Lower leg skin (tissue), 4 donors: ENCODE measurements at places on chromosomes 1 and 21.

- no peak for DNase-seq
Observed at GRCh38 chr21:41564871-41565274, 56.9 kb upstream of the TMPRSS2 start.

- DNase-seq: peak; percentile 65
Observed at GRCh38 chr21:44579056-44579832, 1.2 kb downstream of the KRTAP10-5 start.

GRCh38 chr1:223240122-223240521, 97.1 kb upstream of the TLR5 start:
- no peak for DNase-seq

- peak; percentile 86 for DNase-seq
Observed at GRCh38 chr21:31874812-31875212, 2.0 kb downstream of the HUNK start.

GRCh38 chr1:56501426-56501825, 77.9 kb downstream of the PLPP3 start:
- no peak for DNase-seq

DNA sequence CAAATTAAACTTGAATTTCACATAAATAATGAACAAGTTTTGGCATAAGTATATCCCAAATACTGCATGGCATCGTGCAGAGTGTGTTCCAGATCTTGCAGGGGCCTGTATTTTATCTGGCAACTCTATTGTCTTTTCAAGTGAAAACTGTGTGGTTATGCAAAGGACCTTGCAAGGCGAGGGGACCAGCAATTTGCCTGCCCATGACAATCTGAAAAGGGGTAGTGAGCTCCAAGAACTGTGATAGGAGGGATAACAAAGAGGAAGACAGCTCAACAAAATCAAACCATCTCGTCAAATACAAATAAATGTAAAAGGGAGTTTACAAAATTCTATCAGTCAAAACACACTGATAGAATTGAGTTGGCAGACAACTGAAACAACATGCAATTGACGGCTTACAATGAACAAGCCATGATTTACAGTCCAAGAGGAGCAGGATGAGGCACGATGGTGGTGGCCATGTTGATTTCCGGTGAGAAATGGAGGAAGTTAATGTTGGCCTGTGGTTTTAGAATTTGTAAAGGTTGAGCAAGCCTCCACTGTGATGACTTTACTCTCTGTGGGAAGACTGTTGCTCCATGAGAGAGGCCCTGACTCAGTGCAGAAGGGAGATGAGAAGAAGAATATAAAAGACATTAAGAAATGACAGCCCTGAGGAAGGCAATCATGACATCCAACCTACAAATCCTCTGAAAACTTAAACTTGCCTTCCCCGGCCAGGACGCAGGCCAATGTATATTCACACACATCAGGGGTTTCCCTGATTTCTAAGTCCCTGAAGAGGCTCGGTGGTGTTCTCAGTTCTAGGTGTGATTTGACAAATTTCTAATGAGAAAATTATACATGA, 132.2 kb downstream of the ADSS2 start:
- peak; percentile 45 for DNase-seq

GRCh38 chr1:182662121-182662890, 22.1 kb downstream of the RGS8 start:
- DNase-seq: no peak

GRCh38 chr1:63730211-63730610, 43.6 kb upstream of the ROR1 start:
- no peak for DNase-seq

GRCh38 chr1:226821719-226822085, 48.7 kb upstream of the PSEN2 start:
- no peak for DNase-seq

DNA sequence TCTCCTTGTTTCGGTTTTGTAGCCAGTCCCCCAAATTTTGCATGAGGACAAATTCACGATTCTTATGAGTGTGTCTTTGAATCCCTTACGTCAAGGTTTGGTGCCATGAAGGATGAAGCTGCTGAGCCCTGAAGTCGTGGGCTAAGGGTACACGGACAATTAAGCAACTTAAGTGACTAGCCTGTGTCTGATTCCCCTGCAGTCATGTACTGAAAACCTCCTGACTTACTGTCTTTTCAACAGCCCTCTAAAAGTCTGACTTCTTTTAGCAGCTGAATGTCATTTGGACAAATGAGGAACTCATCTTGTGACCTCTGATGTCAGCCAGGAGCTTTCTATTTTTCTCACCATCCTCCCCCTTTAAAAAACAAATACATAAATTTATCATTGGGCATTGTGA, 27.1 kb upstream of the C1orf105 start:
- no peak for DNase-seq

DNA sequence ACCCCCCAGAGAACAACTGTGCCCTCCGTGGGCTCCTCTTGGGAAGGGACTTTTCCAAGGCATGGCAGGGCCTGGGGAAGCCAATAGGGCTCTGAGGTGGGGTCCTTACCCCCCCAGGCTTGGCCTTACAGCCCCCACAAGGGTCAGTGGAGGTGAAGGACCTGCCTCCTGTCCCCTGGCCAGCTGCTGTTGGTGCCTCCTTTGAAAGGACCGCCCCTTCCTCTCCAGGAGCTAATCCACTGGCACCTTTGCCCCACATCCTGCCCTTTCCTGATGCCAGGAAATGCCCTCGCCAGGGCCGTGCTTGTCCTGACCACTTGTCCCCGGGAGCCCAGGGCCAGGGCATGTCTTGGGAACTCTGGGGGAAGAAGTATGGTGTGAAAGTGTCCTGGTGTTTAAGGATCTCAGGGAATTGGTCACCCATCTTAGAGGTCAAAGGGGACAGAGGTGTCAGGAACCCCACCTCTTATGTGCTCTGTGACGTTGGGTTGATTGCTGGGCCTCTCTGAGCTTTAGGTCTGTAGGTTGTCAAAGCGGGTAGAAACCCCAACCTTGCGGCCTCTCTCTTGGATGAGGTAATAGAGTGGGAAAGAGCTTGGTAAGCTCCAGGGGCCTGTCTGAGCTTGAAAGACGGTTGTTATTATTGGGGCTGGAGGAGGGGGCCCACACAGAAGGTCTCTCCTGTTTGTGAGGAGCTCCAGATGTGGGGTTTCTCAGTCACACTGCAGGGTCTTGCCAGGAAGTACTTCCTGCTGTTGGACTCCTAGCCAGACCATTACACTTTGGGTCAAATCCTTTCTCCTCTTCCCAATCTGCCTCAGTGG, 2.8 kb downstream of the KCNQ4 start:
- DNase-seq: no peak

DNA sequence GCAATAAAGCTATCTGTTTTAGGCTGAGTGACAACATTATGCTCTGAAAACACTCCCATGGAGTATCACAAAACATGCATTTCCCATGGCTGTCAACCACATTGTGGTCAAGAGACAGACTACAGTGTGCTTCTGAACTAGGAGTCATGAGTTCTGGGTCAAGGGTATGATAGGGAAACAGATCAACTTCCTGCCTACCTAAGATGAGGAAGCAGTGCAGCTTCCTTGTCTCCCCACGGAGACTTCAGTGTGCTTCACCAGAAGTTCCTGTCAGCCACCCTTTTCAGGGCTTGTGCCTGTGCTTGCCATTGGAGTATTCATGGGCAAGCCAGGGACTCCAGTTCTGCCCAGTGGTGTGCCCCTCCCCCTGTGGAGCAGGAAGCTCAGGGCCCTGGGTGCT, 19.9 kb downstream of the LCE3E start:
- no peak for DNase-seq

DNA sequence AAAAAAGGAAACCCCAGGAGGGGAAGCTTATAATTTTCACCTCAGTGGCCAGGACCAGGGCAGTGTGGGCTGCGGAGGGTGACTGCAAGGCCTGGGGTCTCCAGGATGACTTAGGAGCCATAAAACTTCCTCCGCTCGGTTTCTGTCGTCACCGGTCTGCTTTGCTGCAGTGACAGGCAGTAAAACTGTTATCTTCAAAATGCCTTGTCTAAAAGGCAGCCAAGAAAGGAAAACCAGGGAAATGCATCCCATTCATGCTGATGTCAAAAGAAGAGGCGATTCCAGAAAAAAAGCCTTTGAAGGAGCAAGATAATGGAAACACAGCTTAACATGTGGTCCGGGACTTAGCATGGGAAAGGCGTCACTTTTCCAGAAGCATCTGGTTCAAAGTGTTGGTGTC, 42.0 kb downstream of the COL6A1 start:
- no peak for DNase-seq
